ENCODE measurements at places on chromosomes 2 and 18.

DNA sequence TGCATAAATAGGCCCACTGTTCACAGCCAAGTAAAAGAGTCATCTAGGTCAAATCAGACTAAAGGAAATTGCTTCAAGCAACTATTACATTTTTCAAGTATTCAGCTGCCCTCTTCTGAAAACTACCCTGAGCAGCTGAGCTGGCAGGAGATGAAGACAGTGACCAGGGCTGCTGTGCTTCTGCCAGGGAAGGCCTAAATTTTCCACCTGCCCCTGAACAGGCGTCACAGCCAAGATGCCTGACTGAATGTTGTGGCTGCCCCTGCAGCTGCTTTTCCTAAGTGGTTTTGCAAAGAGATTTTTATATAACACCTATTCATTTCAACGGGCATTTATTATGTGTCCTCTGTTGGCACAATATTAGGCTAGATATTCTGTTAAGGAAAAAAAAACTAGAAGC, 96.7 kb upstream of the RPE start:
- DNase-seq, result no peak

DNA sequence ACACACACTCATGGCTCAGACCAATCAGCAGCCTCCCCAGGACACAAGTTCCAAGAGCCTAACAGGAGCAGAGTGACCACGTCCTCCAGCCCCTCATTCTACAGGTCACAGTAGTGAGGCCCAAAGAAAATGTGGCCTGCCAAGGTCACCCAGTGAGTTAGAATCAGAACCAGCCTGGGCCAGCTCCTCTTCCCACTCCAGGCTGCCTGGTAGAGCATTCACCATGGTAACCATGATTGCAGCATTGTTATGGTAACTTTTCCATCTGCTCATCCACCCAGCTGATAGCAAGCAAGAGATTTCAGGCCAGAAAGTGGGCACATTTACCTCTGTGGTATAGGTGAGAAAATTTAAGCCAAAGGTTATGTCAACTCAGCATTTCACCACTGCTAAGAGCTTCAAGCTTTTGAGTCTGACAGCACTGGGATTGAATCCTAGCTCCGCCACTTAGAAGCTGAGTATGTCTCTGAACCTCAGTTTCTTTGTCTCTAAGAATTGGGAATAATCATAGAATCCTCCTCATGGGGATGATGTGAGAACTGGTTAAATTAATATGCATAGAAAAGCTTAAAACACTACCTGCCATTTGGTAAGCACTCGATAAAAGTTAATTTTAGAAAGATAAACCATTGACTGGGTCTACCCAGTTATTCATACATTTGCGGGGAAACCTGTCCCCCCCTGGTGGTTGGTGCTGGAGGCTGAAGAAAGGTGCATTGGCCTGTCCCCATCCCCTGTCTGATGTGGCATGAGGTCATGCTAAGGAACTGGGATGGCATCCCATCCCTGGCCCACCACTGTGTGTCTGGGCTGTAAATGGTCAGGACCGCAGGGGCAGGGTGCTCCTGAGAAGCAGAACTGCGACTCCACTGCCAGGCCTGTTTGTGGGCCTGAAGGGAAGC, 181.5 kb downstream of the KLHL29 start:
- DNase-seq, result peak; percentile 41

GRCh38 chr2:197052356-197052755, 125.8 kb upstream of the PGAP1 start:
- peak; percentile 76 for DNase-seq

GRCh38 chr2:170087413-170087793, 90.5 kb upstream of the MYO3B start:
- DNase-seq, result no peak

DNA sequence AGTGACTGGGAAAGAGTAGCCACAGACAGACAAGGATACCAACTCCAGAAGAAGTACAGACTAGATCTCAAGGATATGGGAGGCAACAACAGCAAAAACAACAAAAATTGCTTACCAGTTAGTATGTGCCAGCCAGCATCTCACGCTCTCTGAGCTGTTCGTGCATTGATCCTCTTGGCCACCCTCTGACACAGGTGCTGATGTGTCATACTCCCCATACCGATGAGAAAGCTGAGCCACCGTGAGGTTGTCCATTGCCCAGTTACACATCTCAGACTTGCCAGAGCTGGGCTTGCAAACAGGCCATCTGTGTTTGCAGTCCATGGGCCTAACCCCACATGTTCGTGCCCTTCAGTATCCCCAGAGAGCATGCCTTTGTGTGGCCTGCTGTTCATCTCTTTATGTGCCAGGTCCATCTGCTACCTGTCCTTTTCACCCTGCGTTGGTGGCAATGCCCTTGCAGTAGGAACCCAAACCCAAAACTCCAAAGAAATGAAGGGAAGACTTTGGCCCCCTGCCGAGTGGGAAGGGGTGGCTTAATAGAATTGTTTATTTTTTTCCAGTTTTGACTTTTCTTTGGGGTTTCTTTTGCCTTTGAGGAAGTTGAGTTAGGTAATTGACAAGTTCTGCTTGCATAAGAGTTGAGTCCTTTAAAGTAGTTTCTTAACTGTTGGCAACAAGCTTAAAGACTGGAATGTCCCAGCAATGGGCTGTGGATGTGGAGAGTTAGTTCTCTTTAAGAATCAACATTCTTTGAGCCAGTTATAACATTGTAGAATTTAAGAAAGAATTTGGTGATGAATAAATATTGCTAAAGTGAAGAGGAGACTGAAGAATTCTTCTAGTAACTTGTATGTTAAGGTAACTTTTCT, 46.7 kb downstream of the LYPD6B start:
- no peak for DNase-seq

DNA sequence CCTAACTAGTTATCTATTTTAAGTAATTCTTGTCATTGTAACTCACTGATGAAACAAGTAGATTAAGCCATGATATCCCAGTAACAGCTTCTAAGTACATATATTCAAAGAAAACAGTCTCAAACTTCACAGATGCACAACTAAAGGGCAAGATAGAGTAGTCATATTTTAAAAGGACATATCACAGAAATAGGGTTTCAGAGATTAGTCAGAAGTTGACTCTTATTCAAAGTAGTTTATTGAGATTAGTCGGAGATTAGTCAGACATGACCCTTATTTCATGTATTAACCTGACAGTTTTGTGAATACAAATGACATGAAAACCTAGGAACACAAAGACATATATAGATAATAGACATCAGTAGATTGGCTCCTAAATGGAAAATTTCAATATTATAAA, 15.9 kb upstream of the CHAC2 start:
- DNase-seq, result no peak
